Activated CD4-positive, alpha-beta T cell treated with anti-CD3 and anti-CD28 coated beads, Interleukin-2, amount 10 ng/mL, durations not matched to agents 7 days and 5 days (primary cell): ENCODE measurements at places on chromosomes 7 and 10. TPM values are rescaled to one million over a fixed set of nuclear protein-coding genes. Genes with fewer than 3 reads are reported as not detected.

DNA sequence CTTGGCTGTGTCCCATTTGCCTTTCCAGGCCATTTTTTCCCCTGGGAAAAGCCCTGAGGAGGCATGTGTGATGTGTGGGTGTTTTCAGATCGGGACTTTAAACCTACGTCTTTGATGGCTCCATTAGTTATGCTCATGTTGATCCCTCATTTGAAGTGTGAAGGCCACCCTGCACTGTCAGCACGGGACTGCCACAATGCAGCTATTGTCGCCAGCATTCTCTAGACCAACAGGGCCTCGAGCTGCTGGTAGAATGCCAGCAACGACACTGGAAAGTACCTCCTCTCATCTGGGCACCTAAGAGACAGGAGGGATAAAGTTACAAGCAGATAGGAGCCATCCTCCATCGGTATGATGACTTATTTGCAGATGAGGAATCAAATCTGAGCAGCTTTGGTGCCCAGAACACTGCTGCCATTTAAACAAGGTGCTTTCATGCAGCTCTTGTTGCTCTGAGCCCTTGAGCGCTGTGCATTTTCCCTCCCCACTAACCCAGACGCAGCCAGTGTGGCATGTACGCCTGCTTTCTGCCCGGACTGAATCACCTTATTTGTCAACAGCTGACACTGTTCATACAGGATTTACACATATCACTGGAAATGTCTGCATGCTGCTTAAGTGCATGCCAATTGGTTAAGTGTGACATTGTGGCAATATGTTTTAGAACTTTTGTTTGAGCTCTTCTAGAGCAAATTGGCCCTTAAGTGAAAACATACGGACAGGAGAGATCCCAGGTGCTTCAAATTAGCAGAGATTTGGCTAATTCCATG, 175.0 kb upstream of the PITRM1 start:
- H3K4me3 ChIP-seq, result no peak overlapping the region
- no peak for DNase-seq
- H3K27ac ChIP-seq, result no peak overlapping the region
- H3K36me3 ChIP-seq, result no peaks in the 10 kb centered on the region
- peaks cover 3% of the 10 kb centered on the region for H3K4me1 ChIP-seq

DNA sequence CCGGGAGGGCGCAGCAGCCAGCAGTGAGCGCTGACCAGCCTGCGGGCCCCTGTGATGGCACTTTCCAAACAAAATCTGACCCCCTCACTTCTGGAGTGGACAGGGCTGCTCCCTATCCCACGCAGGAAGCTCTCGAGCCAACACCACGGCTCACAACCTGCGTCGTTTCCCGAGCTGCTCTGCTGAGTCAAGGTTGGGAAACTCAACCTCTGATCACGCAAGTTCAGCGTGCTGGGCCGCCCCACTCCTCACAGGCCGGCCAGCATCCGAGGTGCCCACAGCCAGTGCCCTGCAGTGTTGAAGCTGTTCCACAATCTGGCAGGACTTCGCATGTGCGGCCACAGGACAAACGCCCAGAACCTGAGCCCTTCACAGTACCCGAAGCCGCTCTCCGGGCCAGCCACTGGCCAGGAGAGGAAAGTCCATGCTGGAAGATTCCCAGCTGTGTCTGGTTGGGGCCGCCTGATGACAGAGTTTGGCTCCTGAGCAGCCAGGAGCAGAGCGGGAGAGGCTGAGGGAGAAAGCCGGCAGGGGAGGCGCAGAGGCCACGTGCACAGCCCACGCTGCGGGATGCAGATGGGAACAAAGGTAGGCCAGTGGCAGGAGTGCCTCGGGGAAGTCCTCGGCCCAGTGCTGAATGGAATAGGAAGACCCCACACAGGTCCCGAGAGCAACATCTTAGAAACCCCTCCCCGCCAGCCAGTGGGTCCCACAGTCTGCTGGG, 263.3 kb upstream of the TCERG1L start:
- no peaks in the 10 kb centered on the region for H3K27me3 ChIP-seq
- H3K4me1 ChIP-seq, result no peaks in the 10 kb centered on the region
- H3K27ac ChIP-seq, result no peak overlapping the region
- H3K36me3 ChIP-seq, result no peaks in the 10 kb centered on the region

DNA sequence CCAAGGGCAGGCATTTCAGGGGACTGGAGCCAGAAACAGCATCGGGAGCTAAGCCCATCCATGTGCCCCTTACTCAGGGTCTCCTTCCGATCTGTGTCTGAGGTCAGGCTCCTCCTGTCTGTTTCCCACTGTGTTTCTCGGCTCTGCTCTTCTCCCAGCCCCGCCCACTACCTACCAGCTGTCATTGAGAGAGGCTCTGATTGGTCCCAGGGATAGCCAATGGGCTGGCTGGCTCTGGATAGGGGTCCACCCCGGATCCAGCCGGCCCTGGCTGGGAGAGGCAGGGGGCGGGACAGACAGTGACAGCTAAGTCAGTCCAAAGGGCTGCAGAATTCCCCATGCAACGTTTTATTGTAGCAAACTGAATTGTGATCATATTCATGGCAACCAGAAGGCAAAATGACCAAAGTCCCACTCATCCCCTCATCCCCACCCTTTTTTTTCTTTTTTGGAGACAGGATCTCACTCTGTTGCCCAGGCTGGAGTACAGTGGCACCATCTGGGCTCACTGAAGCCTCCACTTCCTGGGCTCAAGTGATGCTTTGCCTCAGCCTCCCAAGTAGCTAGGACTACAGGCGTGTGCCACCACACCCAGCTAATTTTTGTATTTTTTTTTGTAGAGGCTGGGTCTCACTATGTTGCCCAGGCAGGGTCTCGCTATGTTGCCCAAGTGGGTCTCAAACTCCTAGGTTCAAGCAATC, 76.3 kb downstream of the CLIP2 start:
- H3K27me3 ChIP-seq, result no peaks in the 10 kb centered on the region
- no peak overlapping the region for H3K27ac ChIP-seq
- no peak for DNase-seq

- H3K27ac ChIP-seq, result no peak overlapping the region
- no peaks in the 10 kb centered on the region for H3K27me3 ChIP-seq
- H3K4me3 ChIP-seq, result no peak overlapping the region
- no peak for DNase-seq
- H3K36me3 ChIP-seq, result no peaks in the 10 kb centered on the region
Observed at GRCh38 chr10:44056967-44057805, 327.7 kb downstream of the CXCL12 start.

Gene PRRT4
- 0.25 TPM for total RNA-seq

Gene RFC2
- 62.9 TPM for total RNA-seq

Gene HTR5A
- total RNA-seq, result not detected
